ENCODE measurements at places on chromosomes 3 and 15. TPM values are rescaled to one million over a fixed set of nuclear protein-coding genes. Genes with fewer than 3 reads are reported as not detected.

DNA sequence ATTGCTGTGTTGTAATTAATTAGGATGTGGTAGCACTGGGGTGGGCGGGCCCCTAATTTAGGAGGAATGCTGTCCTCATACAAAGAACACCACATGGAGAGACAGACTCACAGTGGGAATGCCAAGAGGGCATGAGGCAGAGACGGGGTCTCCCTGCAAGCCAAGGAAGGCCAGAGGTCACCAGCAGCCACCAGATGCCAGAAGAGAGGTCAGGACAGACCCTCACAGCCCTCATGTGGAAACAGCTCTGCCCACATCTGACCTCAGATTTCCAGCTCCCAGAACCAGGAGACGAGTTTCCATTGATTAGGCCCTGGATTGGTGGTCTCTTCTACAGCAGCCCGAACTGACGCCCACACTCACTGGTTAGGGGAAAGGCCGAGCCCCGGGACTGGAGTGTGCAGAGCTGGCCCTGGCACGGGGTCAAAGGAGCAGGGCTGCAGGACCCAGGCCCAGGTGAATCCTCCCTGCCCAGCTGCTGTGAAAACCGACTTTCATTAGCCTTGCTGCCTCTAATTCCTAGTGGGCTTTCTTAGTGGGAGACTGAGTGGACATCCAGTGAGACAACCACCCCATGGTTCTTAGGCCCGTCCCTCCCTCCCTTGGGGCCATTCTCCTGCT, 43.0 kb upstream of the SLC41A3 start:
- DNase-seq = no peak

- DNase-seq = no peak
Measured at GRCh38 chr3:132682201-132682600, 22.1 kb downstream of the UBA5 start.

- no peak for DNase-seq
Measured at GRCh38 chr3:192833177-192833890, 84.3 kb downstream of the MB21D2 start.

Gene RBPMS2
- not detected for polyA plus RNA-seq

GRCh38 chr3:12005951-12006625, 1.9 kb downstream of the SYN2 start:
- DNase-seq = no peak

DNA sequence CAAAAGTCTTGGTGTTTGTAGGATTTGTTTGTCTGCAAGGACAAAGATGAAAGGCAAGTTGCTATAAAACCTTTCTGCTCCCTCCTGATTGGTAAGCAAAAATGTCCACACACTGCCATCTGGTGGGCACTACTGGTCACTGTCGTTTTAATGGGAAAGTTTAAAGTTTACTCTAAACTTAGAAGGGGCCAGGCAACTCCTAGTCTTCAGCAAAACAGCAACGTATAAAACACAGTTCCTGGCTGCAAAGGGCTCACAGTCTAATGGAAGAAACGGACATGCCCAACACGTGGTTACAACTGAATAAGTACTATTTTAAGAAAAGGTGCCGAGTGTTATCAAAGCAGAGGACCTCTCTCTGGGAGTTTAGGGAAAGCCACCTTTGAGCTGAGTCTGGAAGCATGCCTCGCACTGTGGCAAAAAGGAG, 23.7 kb upstream of the TPRG1 start:
- DNase-seq = peak; percentile 60

DNA sequence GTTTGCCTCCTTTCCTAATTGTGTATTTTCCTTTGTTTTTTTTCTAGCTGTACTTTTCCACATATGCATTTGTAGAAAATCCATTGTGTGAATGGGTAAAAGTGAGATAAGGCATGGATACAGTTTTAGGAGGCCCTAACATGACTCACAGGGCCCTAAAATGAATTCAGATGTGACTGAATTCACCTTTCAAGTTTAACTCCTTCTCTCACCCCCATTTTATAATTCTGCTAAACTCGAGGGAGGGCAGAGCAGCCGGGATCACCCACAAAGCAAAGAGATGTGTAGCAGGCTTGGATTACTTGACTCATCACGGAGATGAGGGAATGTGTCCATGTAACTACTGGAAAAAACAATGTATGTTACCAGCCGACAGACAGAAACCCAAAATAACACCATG, 59.9 kb downstream of the FOXP1 start:
- DNase-seq = no peak

Gene GOLGA6L7
- not detected for polyA plus RNA-seq

DNA sequence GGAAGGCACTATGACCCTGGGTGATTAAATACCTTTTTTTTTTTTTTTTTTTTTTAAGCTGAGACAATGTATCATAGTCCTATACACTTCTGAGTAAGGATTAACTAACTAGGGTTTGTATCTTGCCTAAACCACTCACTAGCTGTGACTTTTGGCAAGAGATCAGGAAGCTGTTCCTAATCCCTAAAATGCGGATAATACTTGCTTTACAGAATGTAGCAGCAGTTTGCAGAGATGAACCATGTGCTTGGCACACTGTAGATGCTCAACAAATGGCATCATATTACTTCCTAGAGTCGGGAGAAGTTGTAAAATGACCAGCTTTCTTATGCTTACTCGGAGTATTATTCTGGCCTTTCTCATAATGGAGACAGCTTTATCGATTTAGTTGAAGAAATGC, 25.6 kb upstream of the PYGO1 start:
- no peak for DNase-seq

Gene CDCP1
- polyA plus RNA-seq = 0.24 TPM
